Fibroblast of villous mesenchyme (primary cell): ENCODE measurements at places on chromosomes 5 and 9. TPM values are rescaled to one million over a fixed set of nuclear protein-coding genes. Genes with fewer than 3 reads are reported as not detected.

The ANKRD18A gene
- under 0.01 TPM in 1 of 2 replicates, not detected in the other for total RNA-seq

The PCDHA5 gene
- under 0.01 TPM in 2 replicates for total RNA-seq

The FBXO4 gene
- 11.2 and 14.5 TPM in 2 replicates for total RNA-seq

The RETREG1 gene
- 0.64 and 1.7 TPM in 2 replicates for total RNA-seq

DNA sequence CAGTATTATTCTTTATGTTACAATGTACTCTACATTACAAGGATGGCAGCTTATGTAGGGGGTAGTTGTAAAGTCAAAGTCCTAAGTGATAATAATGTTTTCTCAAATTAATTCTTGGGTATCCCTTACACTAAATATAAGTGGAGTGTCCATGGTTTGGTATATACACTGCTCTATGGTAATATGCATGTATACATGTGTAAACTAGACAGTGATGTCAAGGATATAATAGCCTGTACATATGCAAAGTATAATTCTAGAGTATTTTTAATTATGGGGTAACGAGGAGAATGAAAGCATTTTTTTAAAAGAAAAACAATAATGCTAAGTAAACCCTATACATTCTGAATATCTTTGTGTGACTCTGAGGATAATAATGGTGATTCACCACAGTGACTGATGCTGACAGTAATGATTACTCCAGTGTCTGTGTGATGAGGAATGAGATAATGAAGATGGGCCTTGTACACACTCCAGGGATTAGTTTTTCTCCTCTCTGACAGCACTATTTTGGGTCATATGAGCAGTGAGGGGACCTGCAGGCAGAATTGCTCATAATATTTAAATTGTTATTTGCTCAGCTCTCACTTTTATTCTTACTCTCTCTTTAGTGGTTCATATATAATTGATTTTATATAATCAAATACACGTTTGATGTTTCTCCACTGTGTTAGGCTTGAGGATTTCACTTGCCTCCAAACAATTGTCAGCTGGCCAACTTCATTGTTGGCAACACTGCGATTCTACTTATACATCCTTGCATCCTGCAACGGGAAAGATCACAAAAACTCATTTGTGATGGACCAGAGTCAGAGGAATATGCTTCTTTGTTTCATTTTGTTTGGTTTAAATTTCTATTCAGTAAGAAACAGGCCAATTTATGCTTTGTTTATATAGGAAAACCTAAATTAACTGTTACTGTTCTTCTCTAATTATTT lies 88.2 kb downstream of the NREP start:
- peak; percentile 18 for DNase-seq

GRCh38 chr5:435156-435790 lies 7.7 kb upstream of the EXOC3 start:
- no peak for DNase-seq

- DNase-seq: no peak
Measured at GRCh38 chr5:139919308-139919707, 123.7 kb downstream of the PSD2 start.

DNA sequence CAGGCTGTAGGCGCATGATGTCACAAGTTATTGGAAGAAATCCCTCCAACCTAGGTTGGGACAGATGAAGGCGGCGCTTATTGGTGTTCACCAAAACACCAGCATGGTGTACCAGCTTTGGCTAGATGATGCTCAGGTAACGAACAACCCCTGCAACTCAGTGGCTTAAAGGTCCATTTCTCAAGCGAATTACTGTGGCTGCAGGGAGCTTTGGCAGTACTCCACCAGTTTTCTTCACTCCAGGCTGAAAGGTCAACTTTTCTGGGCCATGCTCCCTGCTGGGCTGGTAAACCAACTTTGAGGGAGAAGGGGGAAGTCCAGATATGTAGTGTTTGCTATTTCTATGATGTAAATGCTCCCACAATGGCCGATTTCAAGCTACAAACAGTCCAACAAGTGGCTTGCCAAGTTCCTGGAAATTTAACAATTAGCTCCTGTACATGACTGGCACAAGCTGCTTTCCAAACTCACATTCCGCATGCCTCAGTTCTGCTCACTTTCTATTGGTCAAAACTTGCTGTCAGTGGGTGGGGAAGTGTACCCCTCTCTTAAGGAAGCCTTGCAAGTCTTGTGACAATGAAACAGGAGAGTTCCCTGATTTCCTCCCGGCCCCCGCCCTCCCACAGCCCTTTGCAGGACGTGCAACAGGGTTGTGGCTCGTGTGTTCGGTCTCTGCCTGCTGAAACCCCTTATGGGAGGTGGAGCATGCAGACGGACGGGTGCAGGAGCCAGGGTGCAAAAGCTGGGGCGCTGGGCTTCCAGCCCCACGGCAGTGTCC lies 588 bp upstream of the ZBED3 start:
- no peak for DNase-seq

- no peak for DNase-seq
Measured at GRCh38 chr9:130894546-130894945, 2.1 kb downstream of the QRFP start.

- no peak for DNase-seq
Measured at GRCh38 chr5:61496446-61496845, 164.4 kb downstream of the ZSWIM6 start.

DNA sequence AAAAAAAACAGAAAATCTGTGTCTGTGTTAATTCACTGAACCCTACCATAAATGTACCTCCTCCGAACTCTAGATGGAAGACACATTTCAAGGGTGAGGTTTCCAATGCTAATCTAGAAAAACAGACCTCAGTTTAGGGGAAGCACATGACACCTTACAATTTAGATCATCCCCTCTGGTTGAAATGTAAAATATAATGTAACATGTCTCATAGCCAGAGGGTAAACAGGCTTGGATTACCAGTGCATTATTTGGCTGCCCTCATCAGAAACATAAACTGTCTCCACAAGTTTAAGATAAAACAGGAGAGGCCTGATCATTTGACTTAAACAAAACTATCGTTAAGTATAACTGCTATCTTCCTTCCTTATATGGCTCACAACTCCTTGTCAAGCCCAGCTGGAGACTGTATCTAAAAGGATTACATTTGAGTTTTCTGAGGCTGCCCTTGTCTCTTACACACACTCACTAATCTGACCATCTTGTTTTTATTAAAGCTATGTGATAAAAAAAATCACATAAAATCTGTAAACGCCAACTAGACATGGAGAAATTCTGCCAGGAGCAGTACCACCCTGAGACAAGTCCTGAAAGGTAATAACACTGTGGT lies 105.7 kb downstream of the LURAP1L start:
- DNase-seq: peak; percentile 96

GRCh38 chr9:89591274-89592212 lies 13.3 kb upstream of the GADD45G start:
- DNase-seq: no peak

- no peak for DNase-seq
Measured at GRCh38 chr5:34932947-34933346, 3.6 kb downstream of the DNAJC21 start.
